Bronchial epithelial cell (primary cell): ENCODE measurements at places on chromosomes 1 and 21. TPM values are rescaled to one million over a fixed set of nuclear protein-coding genes. Genes with fewer than 3 reads are reported as not detected.
A peak's percentile ranks its signal among the peaks of the same experiment; 100 is the strongest.

DNA sequence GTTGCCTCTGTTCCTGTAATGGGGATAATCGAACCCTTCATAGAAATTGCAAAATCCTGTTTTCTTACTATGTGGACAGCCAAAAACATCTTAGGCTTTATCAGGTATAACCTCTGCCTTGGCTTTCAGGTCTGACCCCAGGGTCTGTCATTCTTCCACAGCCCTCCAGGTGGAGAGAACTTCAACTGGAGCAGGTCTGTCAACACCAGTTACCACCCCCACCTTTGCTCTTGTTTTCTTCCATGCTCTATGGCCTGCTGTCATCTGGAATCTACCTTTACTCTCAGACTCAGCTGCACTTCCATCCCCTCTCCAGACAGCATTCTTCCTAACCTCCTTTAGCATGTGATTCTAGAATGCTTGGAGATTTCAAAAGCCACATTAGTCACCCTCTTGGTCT is 10.4 kb upstream of the GJA9 start:
- DNase-seq: peak; percentile 16

DNA sequence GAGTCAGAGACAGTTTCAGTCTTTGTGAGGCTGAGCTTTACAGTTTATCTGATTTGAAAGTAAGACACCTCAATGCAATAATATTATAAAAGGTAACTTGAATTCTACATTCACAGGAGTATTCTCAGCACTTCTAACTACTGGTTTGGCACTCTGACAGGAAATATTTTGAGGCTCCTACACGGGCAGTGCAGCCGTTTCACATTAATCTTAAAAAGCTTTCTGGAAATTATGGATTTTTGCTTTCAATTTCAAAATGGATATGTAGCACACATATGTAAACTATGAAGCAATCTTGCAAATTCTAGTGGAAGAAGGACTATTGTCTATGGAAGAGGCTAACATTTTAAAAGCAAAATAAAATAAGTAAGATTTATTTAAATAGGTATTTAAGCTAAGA is 262.9 kb upstream of the SNX7 start:
- no peak for DNase-seq

GRCh38 chr1:82695443-82695842 is 894.7 kb downstream of the ADGRL2 start:
- DNase-seq: peak; percentile 51

DNA sequence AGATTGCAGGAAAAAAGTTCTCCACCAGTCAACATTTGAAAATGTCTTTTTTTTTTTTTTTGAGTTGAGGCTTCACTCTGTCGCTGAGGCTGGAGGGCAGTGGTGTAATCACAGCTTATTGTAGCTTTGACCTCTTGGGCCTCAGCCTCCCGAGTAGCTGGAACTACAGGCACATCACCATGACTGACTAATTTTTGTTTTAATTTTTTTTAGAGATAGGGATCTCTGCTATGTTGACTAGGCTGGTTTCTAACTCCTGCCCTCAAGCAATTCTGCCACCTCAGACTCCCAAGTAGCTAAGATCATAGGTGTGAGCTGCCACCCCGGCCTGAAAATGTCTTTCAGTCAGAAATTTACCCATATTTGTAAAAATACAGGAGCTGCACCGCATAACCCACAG is 30.6 kb upstream of the USP24 start:
- peak; percentile 50 for DNase-seq

DNA sequence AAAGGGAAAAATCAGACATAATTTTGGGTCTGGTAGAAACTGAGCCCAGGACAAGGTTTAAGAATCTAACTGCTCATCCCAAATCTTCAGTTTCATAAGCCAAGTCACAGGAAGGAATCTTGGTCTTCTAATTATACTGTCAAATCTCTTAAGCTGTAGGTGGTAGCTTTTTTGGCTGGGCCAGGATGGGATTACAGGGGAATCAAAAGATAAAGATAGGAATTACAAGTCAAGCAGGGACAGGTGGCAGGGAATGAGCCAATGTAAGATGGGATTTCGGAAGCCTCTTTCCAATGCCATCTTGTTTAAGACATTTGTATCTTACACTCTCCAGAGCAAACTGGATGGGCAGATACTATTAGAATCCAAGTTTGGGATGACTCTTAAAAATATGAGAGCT is 383.5 kb downstream of the KCNH1 start:
- no peak for DNase-seq

- peak; percentile 3 for DNase-seq
Measured at GRCh38 chr1:36408479-36408878, 10.8 kb upstream of the LSM10 start.

- no peak for DNase-seq
Measured at GRCh38 chr21:28761674-28762356, 230.9 kb downstream of the LTN1 start.

- DNase-seq: no peak
Measured at GRCh38 chr1:232865102-232865931, 60.1 kb downstream of the MAP10 start.

DNA sequence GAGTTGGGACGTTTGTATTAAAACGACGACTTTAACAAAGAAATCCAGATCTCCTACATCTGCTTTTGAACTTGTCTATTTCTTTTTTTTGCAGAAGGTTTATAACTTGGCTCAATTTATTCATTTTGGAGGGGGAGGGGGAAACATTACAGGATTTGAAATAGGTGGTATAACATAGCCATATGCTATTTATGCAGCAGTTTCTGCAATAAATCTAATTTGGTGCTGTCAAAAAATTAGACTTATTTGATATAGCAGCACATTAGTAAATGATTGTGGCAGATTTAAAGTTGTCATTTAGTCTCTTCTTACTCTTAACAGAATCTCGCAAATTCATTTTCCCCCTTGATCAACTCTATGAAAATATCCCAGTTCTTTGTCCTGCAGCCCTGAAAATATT is 138.2 kb downstream of the SDCCAG8 start:
- no peak for DNase-seq

DNA sequence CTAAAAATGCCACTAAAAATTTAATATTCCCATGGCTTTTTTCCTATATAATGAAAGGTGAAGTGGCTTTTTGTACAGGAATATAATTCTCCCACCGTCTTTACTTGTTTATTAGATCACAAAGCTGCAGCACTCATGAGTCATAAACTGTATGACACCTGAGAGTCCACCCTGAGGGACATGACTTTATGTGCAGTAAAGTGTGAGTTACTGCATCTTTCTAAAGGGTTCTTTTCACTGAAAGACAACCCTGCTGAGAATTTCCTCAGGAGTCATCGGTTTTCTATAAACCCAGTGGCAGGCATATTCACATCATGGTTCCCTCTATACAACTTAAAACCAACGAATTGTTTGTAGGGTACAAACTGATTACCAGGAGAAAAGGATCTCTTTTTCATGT is 77.4 kb downstream of the APP start:
- peak; percentile 68 for DNase-seq

DNA sequence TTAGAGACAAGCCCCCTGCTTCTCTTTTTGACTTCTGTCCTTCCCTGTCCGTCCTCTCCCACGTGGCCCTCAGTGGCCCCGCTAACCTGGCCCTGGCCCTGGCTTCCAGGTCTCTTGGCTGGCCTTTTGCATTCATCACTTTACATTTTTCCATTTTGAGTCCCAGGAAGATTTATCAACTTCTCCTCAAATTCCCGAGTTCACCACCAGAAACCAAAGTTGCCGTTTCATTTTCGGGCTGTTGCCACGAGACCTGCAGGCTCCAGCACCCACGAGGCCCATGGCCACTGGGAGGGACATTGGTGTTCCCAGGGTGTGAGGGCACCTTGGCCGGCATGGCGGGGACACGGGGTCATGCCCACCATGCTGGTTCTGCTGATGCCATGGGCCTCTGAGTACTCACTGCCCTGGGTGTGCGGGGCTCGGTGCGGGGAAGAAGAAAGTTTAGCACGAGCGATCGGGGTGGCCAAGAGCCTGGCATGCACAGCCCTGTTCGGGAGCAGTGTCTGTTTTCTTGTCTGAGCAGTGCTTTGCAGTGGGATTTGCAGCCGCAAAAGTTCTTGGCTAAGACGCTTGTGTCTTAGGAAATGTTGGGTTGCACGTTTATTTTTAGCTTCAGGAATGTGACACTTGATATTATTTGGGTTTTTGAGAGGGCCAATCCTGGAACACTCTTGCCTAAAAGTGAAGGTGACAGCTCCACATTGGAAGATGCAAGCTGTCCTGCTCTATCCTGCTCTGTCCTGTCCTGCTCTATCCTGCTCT is 40.4 kb upstream of the ADARB1 start:
- DNase-seq: peak; percentile 57

GRCh38 chr1:170250531-170251276 is 104.9 kb downstream of the NTMT2 start:
- no peak for DNase-seq

DNA sequence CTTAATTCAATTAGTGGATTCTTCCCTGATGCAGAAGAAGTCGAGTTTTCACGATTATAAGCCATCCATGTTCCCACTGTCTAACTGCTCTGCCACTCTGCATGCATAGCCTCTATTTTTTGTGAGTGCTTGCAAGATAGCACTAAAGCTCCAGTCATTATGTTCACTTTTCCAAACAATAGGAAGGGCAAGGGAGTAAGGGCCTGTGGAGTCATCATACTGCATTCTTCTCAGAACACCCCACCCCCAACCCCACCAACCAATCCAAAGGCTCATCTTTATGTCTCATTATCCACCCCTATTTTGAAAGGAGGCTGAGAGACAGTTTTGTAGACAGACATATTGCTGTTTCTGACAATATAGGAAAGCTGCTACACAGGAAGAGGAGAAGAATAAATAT is 471.7 kb upstream of the ADGRL2 start:
- DNase-seq: no peak

DNA sequence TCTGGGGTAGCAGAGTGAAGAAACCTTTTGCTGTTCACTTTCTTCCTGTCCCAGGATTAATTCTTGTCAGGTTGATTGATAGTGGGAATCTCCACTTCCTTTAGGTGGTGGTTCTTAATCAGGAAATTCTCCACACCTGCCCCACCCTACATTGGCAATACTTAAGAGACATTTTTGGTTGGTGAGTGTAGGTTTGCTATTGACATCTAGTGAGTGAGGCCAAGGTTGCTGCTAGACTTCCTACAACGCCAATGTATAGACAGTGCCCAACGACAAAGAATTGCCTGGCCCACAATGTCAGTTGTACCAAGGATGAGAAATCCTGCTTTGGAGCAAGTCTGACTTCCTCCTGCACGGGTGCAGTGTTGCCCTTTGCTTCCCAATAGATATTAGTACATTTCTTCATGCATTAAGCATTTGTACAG is 38.5 kb downstream of the MAP3K7CL start:
- peak; percentile 85 for DNase-seq

GRCh38 chr1:21192284-21192683 is 15.6 kb upstream of the EIF4G3 start:
- DNase-seq: no peak

- DNase-seq: no peak
Measured at GRCh38 chr1:22489278-22489677, 37.6 kb downstream of the ZBTB40 start.

GRCh38 chr1:3465935-3466321 is 11.5 kb downstream of the ARHGEF16 start:
- DNase-seq: no peak

GRCh38 chr1:237795558-237795957 is 95.2 kb downstream of the ZP4 start:
- no peak for DNase-seq

DNA sequence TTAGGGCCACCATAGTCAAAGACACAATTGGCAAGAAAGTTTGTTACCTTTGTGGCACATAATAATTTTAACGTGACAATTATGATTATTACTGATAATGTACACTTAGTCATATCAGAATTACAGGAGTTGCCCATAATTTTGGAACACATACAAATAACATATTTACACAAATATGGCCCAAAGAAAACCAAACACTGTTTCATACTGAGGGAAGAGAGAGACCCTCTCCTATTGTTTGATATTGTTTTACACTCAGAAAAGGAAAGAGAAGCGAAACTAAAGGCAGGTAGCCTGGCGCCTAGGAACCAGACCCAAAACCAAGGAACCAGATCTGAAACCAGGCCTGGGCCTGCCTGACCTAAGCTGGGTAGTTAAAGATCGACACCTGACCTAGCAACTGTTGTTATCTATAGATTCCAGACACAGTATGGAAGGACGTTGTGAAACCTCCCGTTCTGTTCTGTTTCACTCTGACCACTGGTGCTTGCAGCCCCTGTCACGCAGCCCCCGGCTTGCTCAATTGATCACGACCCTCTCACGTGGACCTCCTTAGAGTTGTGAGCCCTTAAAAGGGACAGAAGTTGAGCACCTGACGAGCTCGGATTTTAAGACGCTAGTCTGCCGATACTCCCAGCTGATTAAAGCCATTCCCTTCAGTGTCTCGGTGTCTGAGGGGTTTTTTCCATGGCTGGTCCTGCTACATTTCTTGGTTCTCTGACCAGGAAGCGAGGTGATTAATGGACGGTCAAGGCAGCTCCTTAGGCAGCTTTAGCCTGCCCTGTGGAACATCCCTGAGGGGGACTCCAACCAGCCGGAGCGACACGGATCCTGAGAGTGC is 27.9 kb downstream of the C1orf115 start:
- no peak for DNase-seq

- DNase-seq: no peak
Measured at GRCh38 chr1:179128520-179128919, 46.6 kb downstream of the TOR3A start.

DNA sequence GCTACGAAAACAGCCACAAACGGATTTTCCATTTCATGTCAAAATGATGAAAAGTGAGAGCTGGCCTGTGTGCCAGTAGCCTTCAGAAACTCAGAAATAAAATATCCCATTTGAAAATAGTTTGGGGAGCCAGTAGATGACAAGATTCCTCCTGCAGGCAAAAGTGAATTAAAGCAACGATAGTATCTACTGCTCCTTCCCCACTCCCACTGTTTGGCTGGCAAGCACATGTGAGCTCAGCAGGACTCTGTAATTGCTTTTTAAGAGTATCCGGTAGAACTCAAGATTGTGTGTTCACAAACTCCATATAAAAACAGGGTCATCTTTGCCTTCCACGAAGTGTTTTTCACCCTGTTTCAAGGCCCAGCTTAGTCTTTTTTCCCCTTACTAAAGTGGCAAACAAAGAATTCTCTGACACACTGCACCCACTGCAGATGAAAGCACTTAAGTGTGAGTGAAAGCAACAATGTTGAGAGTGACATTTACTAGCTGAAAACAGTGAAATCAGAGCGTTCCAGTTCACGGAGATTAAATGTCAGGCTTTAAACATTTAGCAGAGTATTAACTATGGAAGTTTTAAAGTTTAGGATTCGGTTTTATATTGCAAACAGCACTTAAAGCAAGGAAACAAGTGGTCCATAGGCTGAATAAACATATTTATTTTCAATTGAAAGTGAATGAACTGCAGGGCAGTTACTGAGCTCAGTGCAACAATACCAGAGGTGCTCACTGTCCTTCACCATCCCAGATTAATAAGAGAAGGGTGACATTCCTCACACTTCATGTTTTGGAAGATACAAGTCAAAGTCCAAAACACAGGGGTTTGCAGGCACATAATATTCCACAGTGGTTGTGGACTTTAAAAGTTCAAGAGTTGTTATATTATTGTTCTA is 70.0 kb downstream of the ALG14 start:
- no peak for DNase-seq

ADGRB2 gene
- total RNA-seq: 0.53 and 0.64 TPM in 2 replicates

C4BPA gene
- not detected in 2 replicates for total RNA-seq

OLFM3 gene
- not detected in 2 replicates for total RNA-seq

ZFYVE9 gene
- total RNA-seq: 44.2 and 44.8 TPM in 2 replicates

MANEAL gene
- 0.26 TPM in 2 replicates for total RNA-seq

VASH2 gene
- not detected in 2 replicates for total RNA-seq

DCST1 gene
- not detected in 2 replicates for total RNA-seq

MRPL39 gene
- total RNA-seq: 26.6 and 44.0 TPM in 2 replicates
